ENCODE measurements at places on chromosomes 1 and 21.

DNA sequence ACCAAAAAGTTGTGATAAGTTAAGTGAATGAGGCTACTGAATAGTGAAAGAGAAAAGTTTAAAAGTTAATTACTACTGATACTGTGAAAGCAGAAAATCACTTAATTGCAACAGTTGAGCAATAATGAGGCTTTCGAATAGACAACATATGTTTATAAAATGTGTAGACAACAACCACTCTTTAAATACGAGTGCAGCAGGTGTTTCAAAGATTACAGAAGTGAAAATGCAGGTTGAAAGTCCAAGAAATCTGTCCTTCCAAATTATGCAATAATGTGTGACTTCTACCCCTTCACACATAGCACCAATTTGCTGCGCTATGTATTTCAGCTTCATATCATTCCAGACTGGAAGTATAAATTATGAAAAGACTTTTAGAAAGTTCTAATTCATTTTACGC lies 213.0 kb downstream of the COL24A1 start:
- no peak for DNase-seq

DNA sequence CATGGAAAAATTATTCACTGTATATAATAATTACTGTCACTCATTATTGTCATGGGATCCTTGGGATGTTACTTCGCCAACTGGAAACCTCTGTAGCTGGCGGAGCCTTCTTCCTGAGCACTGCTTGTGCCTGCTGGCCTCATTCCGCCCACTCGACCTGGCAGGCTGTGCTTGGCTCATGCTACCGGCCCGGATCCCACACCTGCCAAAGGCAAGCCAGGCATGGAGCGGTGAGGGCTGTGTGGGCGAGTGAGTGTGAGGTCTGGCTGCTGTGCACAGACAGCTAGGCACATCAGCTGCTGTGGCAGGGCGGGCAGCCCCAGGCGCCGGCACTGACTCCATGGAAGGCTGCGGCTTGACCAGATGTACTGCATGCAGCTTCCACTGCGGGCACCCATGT lies 78.4 kb downstream of the DISP1 start:
- no peak for DNase-seq

- DNase-seq: no peak
These were observed 20.8 kb upstream of the MPC2 start for GRCh38 chr1:167957710-167958109.

DNA sequence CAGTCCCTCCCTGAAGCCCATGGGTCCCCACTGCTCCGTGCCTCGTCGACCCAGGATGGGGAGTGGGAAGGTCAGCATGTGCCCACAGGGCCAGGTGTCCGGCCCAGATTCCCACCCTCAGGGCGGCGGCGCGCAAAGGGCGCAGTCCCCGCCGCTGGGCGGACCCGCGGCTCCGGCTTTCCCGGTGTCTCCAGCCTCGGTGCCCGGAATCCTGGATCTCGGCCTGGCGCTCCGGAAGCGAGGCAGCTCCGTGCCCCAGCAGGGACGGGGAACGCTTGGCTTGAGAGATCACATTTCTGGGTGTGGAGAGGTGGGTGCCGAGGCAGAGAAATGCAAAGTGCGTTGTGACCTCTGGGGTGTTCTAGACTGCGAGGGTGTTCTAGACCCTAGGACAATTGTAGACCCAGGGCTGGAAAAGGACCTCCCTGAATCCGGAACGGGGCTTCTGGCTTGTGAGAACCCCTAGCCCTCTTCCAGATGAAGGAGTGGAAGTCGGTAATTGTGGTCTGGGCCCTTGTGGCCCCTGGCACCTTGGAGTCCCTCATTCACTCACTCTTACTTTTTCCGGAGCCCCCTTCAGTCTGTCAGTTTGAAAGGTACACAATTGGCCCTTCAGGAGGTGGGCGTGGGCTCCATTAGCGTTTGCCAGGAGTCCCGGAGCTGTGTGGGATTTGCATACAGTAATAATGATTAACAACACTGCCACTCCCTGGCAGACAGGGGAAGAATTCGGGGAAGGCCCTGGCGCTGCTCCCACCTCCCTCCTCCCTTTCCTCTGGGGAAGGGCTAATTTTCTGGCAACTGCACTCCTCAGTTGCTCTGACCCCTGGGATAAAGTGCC lies 1.6 kb upstream of the KCND3 start:
- no peak for DNase-seq

GRCh38 chr1:59125676-59126320 lies 171.1 kb upstream of the FGGY start:
- DNase-seq: no peak

GRCh38 chr1:232629250-232630046 lies 485 bp downstream of the SIPA1L2 start:
- DNase-seq: no peak

DNA sequence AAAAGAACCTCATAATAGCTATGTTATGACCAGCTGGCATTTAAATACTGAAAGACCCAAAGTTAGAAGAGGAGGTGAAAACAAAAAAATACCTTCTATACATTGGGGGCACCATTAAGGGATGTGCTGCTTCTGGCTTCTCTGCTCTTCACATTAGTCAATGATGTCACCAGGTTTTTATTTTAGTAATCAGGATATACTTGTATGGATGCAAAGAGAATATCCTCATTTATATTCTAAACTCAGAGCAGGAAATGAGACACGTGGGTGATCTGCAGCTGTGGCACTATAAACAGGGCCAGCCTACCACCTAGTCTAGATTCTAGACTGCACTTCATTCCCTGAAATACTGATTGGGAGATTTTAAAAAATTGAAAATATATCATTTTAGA lies 51.2 kb downstream of the WLS start:
- no peak for DNase-seq

GRCh38 chr1:54371038-54371941 lies 34.9 kb downstream of the SSBP3 start:
- no peak for DNase-seq

DNA sequence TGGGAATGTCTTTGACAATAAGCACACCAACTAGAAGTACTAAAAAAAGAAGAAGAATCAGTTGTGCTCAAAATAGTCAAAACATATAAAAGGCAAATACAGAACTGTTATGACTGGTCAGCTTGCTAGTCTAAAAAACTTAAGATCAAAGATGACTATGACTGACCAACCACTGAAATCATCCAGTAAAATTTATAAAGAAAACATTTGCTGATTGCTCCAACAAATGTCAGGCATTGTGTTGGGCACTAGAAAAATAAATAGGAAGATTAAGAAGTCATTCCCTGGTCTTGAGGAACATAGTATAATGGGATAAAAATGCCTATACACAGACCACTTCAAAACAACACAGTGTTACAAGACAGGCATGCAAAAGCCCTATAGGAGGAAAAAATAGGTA lies 9.3 kb upstream of the ANGPTL3 start:
- no peak for DNase-seq

GRCh38 chr1:53112861-53113260 lies 29.6 kb downstream of the SLC1A7 start:
- DNase-seq: no peak

GRCh38 chr1:5340560-5341130 lies 651.6 kb downstream of the NPHP4 start:
- peak; percentile 62 for DNase-seq

- DNase-seq: no peak
These were observed 23.0 kb upstream of the ZBTB40 start for GRCh38 chr1:22428672-22429071.

GRCh38 chr21:42320791-42321190 lies 5.6 kb upstream of the TFF3 start:
- DNase-seq: no peak

- DNase-seq: no peak
These were observed 145.5 kb upstream of the DMRTA2 start for GRCh38 chr1:50568782-50569181.

DNA sequence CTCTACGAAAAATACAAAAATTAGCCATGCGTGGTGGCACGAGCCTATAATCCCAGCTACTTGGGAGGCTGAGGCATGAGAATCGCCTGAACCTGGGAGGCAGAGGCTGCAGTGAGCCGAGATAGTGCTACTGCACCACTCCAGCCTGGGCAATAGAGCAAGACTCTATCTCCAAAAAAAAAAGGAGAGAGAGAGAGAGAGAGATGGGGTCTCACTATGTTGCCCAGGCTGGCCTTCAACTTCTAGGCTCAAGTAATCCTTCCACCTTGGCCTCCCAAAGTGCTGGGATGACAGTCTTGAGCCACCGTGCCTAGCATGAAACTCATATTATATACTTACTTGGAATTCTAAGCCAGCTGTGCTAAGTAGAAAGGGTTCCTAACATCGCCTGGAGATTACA lies 29.7 kb downstream of the PSMB2 start:
- no peak for DNase-seq

DNA sequence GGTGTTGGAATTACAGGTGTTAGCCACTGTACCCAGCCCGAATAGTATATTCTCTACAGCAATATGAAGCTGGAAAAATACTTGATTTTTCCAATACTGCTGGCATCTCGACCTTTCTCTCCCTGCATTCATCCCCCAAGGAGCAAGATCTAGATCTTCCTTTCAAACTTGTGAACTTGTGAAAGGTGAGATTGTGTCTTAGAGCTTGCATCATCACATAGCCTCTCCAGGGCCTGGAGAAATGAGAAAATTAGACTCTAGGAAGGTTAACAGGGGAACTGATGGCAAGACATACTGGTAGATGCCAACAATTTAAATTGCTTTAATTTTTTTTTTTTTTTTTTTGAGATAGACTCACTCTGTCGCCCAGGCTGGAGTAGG lies 2.1 kb downstream of the PRUNE1 start:
- no peak for DNase-seq

DNA sequence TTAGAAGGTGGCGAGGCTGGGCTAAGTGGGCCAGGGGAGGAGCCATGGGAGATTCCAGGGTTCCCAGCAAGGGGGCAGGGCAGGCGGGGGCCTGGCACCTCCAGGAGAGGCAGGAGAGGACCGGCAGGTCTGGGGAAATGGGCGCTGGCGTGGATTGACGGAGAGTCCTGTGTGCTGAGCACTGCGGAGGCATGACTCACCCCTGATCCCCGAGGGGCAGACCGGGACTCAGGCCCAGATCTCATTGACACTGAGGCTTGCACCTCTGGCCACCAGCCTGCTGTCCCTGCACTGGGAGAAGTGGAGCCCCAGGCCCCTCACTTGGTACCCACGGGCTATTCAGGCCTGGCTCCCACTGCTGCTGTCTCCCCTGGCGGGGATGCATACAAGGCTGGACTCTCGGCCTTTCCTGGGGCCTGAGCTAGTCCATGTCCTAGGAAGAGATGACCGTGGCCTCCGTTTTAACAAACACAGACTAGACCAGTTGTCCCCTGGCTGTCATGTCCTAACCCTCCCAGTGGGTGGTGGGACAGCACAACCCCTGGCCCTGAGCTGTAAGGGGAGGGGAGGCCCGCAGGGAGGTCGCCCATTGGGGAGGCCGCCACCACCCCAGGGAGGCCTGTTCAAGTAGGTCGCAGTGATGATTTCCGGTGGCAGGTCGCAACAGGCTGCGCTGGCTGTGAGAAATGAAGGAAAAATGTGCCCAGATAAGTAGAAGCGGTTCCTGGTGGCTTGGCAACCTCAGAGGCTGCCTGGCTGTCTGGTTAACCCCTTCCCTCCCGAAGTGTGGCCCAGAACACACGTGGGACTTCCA lies 39.7 kb downstream of the RIPK4 start:
- DNase-seq: no peak

GRCh38 chr1:206953626-206954025 lies 7.4 kb upstream of the PIGR start:
- DNase-seq: no peak

DNA sequence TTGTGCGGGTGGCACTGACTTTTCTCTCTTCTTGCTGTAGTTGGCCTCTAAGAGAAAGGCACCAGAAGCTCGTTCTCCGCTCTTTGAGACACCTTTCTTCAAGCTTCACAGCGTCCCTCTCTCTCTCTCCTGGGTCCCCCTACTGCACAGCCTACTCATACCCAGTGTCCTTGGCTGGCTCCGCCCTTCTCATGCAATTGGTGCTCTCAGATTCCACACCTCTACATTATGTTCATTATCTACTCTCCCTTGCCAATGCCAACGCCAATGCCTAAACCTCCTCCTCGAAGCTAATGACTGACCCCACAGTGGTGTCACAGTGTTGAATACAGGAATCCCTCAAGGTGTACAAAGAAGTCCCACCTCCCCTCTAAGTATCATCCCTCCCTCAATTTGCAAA lies 4.8 kb upstream of the DNAJC28 start:
- DNase-seq: no peak

GRCh38 chr1:201302163-201303152 lies 19.2 kb downstream of the PKP1 start:
- DNase-seq: no peak

- DNase-seq: no peak
These were observed 19.6 kb downstream of the SMAP2 start for GRCh38 chr1:40393173-40393572.

DNA sequence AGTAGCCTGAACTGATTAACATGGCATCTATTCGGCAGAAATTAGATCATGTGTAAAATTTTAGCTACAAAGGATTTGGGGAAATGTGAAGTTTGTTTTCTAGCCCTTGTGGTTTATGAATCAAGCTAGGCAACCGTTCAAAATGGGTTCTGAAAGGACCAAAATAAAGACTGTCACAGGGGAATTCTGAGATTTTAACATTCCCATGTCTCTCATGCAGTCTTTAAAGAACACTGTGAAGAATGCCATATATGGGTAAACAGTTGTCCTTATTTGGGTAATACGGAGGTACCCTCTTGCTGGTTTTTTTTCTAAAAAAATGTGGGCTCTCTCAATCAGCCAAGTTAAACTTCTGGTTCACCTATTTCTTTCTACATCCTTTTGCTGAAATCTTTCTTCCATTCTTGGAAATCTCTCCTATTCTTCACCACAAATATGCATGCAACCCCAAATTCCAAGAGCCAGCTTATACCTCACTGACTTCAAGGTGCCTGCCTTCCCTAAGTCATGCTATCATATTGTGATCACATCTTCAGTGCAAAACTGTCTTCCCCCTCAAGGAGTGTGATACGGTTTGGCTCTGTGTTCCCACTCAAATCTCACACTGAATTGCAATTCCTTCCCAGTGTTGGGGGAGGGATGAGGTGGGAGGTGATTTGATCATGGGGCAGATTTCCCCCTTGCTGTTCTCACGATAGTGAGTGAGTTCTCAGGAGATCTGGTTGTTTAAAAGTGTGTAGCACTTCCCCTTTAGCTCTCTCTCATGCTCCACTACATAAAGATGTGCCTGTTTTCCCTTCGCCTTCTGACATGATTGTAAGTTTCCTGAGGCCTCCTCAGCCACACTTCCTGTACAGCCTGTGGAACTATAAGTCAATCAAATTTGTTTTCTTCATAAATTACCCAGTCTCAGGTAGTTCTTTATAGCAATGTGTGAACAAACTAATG lies 308.7 kb downstream of the TTLL7 start:
- DNase-seq: no peak

DNA sequence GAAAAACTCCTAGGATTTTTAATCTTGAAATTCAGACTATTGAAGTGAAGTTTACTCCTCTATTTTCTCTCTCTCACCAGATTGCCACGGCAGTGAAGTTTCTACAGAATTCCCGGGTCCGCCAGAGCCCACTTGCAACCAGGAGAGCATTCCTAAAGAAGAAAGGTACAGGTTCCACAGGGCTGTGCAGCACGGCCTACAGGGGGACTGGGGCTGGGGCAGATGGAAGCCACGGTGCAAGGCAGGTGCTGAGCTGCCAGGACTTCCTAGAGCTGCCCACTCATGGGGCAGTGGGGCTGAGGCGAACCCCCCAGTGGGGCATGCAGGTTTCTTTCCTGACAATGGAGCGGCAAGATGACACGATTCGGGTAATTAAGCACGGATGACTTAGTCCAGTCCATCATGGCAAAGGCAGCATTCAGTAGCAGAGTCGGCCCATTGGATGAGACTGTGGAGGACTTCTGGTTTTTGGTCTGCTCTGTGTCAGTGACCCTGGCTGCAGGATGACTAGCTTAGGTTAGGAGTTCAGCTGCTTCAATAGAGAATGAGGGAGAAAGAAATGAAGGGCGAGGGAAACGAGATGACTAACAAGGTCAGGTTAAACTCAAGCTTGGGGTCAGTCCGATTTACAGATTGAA lies 61.5 kb downstream of the PEX14 start:
- DNase-seq: no peak
